ENCODE measurements at places on chromosomes 2 and 18. TPM values are rescaled to one million over a fixed set of nuclear protein-coding genes. Genes with fewer than 3 reads are reported as not detected.

The PRR30 gene
- not detected for total RNA-seq

The WNT10A gene
- not detected for total RNA-seq

The MARS2 gene
- total RNA-seq = 3.3 TPM

The GREB1 gene
- 0.51 TPM for total RNA-seq

The UGT1A10 gene
- not detected for total RNA-seq

The DDX1 gene
- 54.3 TPM for total RNA-seq

The NYAP2 gene
- not detected for total RNA-seq

The CLK1 gene
- 76.8 TPM for total RNA-seq

The KRTCAP3 gene
- not detected for total RNA-seq

The LIMS4 gene
- total RNA-seq = 0.26 TPM

The COL3A1 gene
- total RNA-seq = 925 TPM

The NEURL3 gene
- not detected for total RNA-seq

The HRH4 gene
- total RNA-seq = under 0.01 TPM

The POTEJ gene
- not detected for total RNA-seq

The GALNT14 gene
- 0.83 TPM for total RNA-seq

The MYCN gene
- not detected for total RNA-seq

The RAB17 gene
- total RNA-seq = 0.26 TPM

The TRIM43 gene
- not detected for total RNA-seq

Data from fibroblast of lung (primary cell).